ENCODE measurements at places on chromosomes 5 and 9. TPM values are rescaled to one million over a fixed set of nuclear protein-coding genes. Genes with fewer than 3 reads are reported as not detected.
A peak's percentile ranks its signal among the peaks of the same experiment; 100 is the strongest.

The DEPDC1B gene
- 37.3 TPM for total RNA-seq

GRCh38 chr9:115556432-115556831 is 438.5 kb upstream of the TNC start:
- H3K27ac ChIP-seq: no peak overlapping the region
- DNase-seq: no peak
- H3K4me1 ChIP-seq: no peaks in the 10 kb centered on the region
- no peak overlapping the region for H3K4me3 ChIP-seq
- H3K27me3 ChIP-seq: no peaks in the 10 kb centered on the region

- DNase-seq: no peak
- no peaks in the 10 kb centered on the region for H3K4me1 ChIP-seq
- H3K36me3 ChIP-seq: no peaks in the 10 kb centered on the region
- peaks cover 3% of the 10 kb centered on the region for H3K27me3 ChIP-seq
Observed at GRCh38 chr9:121863955-121864354, 212.5 kb downstream of the DAB2IP start.

DNA sequence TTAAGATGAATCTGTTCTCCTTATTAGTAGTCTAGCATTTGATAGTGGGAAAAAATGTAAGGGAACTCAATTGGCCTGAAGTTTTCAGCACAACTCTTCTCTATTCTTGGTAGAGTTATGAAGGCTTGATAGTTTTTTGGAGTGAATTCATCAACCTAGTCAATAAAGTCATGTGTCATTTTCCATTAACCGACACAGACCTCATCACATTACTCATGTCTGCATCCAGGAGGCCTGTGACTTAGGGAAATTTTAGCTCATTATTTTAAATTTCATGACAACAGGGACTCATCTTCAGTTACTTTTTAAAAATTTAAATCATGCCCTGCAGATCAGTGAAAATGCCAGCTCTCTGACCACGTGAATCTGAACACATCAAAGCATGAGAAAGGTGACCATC is 63.3 kb downstream of the ADAMTS16 start:
- H3K4me3 ChIP-seq: no peak overlapping the region
- H3K27me3 ChIP-seq: no peaks in the 10 kb centered on the region
- H3K4me1 ChIP-seq: no peaks in the 10 kb centered on the region
- no peak for DNase-seq
- H3K27ac ChIP-seq: no peak overlapping the region

The CD72 gene
- total RNA-seq: 2.0 TPM

- DNase-seq: no peak
- no peak overlapping the region for H3K4me3 ChIP-seq
- H3K27me3 ChIP-seq: no peaks in the 10 kb centered on the region
- no peaks in the 10 kb centered on the region for H3K4me1 ChIP-seq
Observed at GRCh38 chr5:72790186-72790585, 26.3 kb upstream of the TNPO1 start.

- no peak overlapping the region for H3K4me3 ChIP-seq
- no peaks in the 10 kb centered on the region for H3K36me3 ChIP-seq
- H3K27ac ChIP-seq: no peak overlapping the region
- DNase-seq: peak; percentile 38
- H3K4me1 ChIP-seq: peaks cover 8% of the 10 kb centered on the region
Observed at GRCh38 chr5:143177263-143177983, 226.1 kb downstream of the NR3C1 start.

GRCh38 chr9:125146247-125146646 is 2.9 kb upstream of the SCAI start:
- no peaks in the 10 kb centered on the region for H3K27me3 ChIP-seq
- H3K4me3 ChIP-seq: no peak overlapping the region
- DNase-seq: peak; percentile 37
- no peaks in the 10 kb centered on the region for H3K36me3 ChIP-seq

Data from hepatocyte (in vitro differentiated cells).